ENCODE measurements at places on chromosomes 4 and X.

- no peak for DNase-seq
Observed at GRCh38 chr4:104901961-104902605, 244.6 kb upstream of the TET2 start.

DNA sequence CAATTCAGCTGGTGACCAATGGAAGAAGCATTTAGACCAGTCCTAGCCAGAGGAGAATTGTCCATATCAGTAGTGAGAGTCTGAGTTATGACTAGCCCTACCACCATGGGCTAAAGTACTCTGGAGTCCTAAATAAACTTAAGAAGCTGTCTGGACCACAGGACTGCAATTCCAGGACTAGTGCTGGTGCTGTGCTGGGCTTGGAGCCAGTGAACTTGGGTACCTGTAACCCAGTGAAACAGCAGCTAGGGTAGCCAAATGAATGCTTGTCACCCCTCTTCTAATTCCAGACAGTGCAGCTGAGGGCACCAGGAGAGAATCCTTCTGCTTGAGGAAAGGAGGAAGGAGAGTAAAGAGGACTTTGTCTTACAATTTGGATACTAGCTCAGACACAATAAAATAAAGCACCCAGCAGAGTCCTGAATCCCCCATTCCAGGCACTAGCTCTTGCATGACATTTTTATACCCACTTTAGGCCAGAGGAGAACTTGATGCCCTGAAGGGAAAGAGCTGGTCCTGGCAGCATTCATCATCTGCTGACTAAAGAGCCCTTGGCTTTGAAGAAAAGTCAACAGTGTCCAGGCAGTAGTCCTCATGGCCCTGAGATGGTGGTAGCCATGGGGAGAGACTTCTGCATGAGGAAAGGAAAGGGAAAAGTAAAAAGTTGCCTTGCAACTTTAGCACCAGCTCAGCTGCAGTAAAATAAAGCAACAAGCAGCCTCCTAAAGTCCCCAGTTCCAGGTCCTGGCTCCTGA lies 2675.7 kb downstream of the PCDH7 start:
- DNase-seq: no peak

DNA sequence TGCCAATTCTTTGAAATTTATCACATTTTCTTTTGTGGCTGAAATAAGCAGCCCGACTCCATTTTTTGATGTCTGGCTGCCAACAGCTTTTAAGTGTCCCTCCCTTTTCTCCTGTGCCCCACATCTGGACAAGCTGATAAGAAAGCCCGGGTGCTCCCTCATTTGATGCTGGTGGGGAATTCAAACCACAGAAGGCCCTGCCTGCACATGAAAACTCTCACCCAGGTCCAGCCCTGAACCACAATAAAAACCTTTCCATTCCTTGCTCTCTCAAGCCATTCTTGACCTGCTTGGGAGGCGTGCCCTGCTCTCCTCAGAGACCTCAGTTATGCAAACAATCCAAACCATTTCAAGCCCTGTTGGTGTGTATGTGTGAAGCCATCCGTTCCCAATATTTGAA lies 93.9 kb downstream of the FAM53A start:
- no peak for DNase-seq

DNA sequence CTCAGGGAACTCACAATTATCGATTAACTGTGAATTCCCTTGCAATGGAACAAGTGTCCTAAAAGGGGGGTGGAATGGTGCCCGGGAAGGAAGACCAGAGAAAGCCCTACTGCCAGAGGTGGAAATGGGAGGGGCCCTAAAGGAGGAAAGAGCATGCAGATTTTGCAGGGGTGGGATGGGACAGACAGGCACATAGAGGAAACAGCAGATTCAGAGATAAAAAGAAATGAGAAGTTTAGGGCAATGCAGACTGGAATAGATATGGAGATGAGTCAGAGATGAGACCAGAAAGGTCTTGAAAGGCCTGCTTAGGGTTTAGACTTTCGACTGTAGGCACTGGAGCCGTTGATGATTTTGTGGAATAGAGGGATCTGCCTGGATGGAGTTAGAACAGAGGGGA lies 57.4 kb upstream of the PITX2 start:
- DNase-seq: no peak

GRCh38 chrX:9586992-9587392 lies 122.1 kb downstream of the TBL1X start:
- peak; percentile 56 for DNase-seq

DNA sequence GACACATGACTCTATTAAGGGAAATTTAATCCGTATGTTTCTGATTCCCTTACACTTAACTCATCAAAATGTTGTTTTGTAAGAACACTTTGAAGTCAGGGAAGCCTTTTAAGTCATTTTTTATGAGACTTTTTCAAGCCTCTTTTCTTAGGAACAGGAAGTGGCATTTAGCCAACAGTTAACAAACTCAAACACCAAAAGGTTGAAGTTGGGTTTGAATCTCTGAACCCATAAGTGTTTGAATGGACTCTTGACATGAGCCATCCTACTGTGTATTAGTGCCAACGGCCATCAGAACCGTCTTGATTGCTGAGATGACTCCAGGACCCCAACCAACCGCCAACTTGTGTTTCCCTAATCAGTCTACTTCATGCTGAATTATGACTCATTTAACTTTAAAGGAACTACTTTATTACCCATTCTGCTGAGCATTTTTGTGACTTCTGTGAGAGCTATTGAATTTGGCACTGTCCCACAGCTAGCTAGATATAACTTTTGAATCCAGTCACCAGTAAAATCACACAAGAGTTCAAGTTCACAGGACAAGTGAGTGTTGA lies 209.1 kb upstream of the FAT1 start:
- no peak for DNase-seq

- DNase-seq: no peak
Observed at GRCh38 chr4:159097785-159098184, 5.1 kb upstream of the RAPGEF2 start.

All from cerebellar cortex (tissue), 1 donor.